ENCODE measurements at places on chromosomes 7 and 10.
A peak's percentile ranks its signal among the peaks of the same experiment; 100 is the strongest.

GRCh38 chr7:138483531-138483930, 23.5 kb downstream of the TRIM24 start:
- DNase-seq = no peak
- no peaks in the 10 kb centered on the region for H3K27me3 ChIP-seq
- H3K36me3 ChIP-seq = peaks cover 21% of the 10 kb centered on the region
- no peak overlapping the region for H3K27ac ChIP-seq
- no peaks in the 10 kb centered on the region for H3K4me1 ChIP-seq

- no peaks in the 10 kb centered on the region for H3K27me3 ChIP-seq
- H3K4me3 ChIP-seq = no peak overlapping the region
- H3K27ac ChIP-seq = no peak overlapping the region
- H3K36me3 ChIP-seq = no peaks in the 10 kb centered on the region
- no peak for DNase-seq
- H3K4me1 ChIP-seq = peaks cover 5% of the 10 kb centered on the region
These were observed 4.6 kb upstream of the ADCYAP1R1 start for GRCh38 chr7:31047313-31048146.

GRCh38 chr7:157549612-157550299, 213.0 kb downstream of the DNAJB6 start:
- no peaks in the 10 kb centered on the region for H3K27me3 ChIP-seq
- DNase-seq = no peak
- H3K36me3 ChIP-seq = no peaks in the 10 kb centered on the region
- H3K27ac ChIP-seq = no peak overlapping the region

- DNase-seq = no peak
- peaks cover 2% of the 10 kb centered on the region for H3K4me1 ChIP-seq
- no peak overlapping the region for H3K4me3 ChIP-seq
- no peaks in the 10 kb centered on the region for H3K36me3 ChIP-seq
- H3K27me3 ChIP-seq = no peaks in the 10 kb centered on the region
These were observed 327.4 kb downstream of the RPS24 start for GRCh38 chr10:78361031-78361430.

- H3K4me3 ChIP-seq = peak within 1 kb of the TSS; percentile 77
- peaks cover 11% of the 10 kb centered on the region for H3K4me1 ChIP-seq
- no peaks in the 10 kb centered on the region for H3K36me3 ChIP-seq
- peak; percentile 74 for DNase-seq
- no peaks in the 10 kb centered on the region for H3K27me3 ChIP-seq
These were observed at the start of gene GSTO1 for GRCh38 chr10:104254493-104255310. TSS of gene GSTO1 (plus strand) at chr10:104254892. CDS start at chr10:104254929, 37 bp downstream.

- no peak for DNase-seq
- no peaks in the 10 kb centered on the region for H3K4me1 ChIP-seq
- H3K27ac ChIP-seq = no peak overlapping the region
These were observed 965.7 kb downstream of the REEP3 start for GRCh38 chr10:64486901-64487300.

GRCh38 chr10:84177541-84178141, 4.0 kb downstream of the GPR15LG start:
- H3K36me3 ChIP-seq = no peaks in the 10 kb centered on the region
- no peak overlapping the region for H3K4me3 ChIP-seq
- DNase-seq = no peak
- H3K27ac ChIP-seq = no peak overlapping the region
- no peaks in the 10 kb centered on the region for H3K27me3 ChIP-seq

- H3K36me3 ChIP-seq = peaks cover 6% of the 10 kb centered on the region
- H3K4me1 ChIP-seq = no peaks in the 10 kb centered on the region
These were observed 65.6 kb downstream of the PTEN start for GRCh38 chr10:87928996-87929395.

- no peak for DNase-seq
- no peaks in the 10 kb centered on the region for H3K36me3 ChIP-seq
These were observed 221.2 kb downstream of the SLC25A13 start for GRCh38 chr7:96100737-96101136.

GRCh38 chr10:22752272-22752889, 38.0 kb upstream of the PIP4K2A start:
- H3K27ac ChIP-seq = no peak overlapping the region
- H3K27me3 ChIP-seq = no peaks in the 10 kb centered on the region
- no peaks in the 10 kb centered on the region for H3K36me3 ChIP-seq
- no peaks in the 10 kb centered on the region for H3K4me1 ChIP-seq
- DNase-seq = no peak

- no peak for DNase-seq
- peak overlapping the region; percentile 94 for H3K27ac ChIP-seq
- H3K4me1 ChIP-seq = no peaks in the 10 kb centered on the region
- peaks cover 49% of the 10 kb centered on the region for H3K36me3 ChIP-seq
These were observed 413 bp downstream of the BUD31 start for GRCh38 chr7:99409192-99409572.

DNA sequence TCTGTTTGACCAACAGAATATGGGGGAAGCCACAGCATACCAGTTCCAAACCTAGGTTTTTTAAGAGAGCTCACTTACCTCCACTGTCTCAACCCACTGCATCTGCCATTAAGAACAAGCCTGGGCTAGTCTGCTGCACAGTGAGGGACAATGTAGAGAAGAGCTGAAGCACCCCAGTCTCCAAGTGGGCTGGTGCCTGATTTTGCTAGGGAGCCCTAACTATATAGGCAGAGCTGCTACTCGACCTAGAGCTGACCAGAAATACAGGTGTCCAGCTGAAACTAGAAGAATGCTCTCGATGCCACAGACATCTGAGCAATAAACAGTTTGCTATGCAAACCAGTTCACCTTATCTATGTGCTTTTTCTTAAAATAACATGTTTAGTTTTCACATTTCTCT, 106.9 kb upstream of the BET1 start:
- no peak overlapping the region for H3K4me3 ChIP-seq
- DNase-seq = no peak
- H3K4me1 ChIP-seq = no peaks in the 10 kb centered on the region
- no peaks in the 10 kb centered on the region for H3K36me3 ChIP-seq

DNA sequence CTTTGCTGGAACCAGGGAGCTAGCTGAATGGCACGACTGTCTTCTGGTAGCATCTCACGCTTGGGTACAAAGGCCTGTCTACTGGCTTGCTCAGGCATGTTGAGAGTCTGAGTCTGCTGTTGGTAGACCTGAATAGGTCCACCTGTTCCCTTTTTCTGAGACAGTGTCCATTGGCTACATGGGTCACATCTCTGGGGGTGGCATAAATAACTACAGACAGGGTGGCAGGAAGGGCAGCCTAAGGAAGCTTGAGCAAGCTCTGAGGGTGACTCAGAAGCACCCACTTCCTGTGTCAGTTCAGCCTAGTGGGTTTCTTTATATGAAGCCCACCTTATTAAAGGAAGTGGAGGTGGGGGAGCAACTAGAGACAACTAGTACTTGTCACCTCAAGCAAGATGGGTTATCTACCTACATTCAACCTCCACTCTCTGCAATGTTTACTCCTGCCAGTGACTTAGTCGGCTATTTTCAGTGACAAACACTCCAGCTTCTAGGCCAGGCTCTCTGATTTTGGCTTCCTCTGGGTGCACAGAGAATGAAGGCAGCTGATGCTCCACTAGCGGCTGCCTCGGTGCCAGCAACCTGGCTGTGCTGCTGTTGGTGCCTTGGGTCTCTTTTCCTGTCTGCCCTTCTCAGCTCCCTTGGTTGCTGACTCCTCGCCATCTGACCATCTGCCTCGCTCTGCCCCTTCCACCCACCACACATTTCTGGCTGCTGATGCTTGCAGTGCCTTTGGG, 5.7 kb upstream of the ZYX start:
- H3K4me3 ChIP-seq = no peak overlapping the region
- 0 out of 2 replicates have a peak, but pooled peaks cover 2% of the 10 kb centered on the region for H3K27me3 ChIP-seq
- DNase-seq = no peak
- no peak overlapping the region for H3K27ac ChIP-seq
- peaks cover 3% of the 10 kb centered on the region for H3K4me1 ChIP-seq

GRCh38 chr10:88661018-88661417, 3.2 kb upstream of the LIPF start:
- no peaks in the 10 kb centered on the region for H3K27me3 ChIP-seq
- no peak overlapping the region for H3K27ac ChIP-seq
- no peak overlapping the region for H3K4me3 ChIP-seq
- H3K4me1 ChIP-seq = no peaks in the 10 kb centered on the region

DNA sequence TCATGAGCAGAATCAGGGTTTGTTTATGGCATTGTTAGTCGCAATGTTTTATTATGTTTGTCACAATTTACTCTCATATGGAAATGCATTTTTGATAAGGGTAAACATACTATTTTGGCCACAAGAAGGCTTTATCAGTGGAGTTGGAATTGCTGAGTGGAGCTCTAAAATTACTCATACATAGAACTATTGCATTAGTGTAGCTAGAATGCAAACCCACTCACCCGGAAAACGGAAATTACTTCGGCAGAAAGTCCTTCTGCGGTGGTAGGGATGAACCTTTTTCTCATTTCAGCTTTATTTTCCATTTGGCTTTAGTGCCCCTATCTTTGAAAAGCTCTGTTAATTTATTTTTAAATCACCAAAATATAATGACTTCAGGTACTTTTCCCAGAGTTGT, 42.8 kb upstream of the NPY start:
- H3K27ac ChIP-seq = no peak overlapping the region
- H3K27me3 ChIP-seq = no peaks in the 10 kb centered on the region
- DNase-seq = no peak
- H3K36me3 ChIP-seq = no peaks in the 10 kb centered on the region

- no peak overlapping the region for H3K4me3 ChIP-seq
- no peak overlapping the region for H3K27ac ChIP-seq
- no peaks in the 10 kb centered on the region for H3K36me3 ChIP-seq
- no peak for DNase-seq
- no peaks in the 10 kb centered on the region for H3K27me3 ChIP-seq
These were observed 175.6 kb downstream of the TCF7L2 start for GRCh38 chr10:113125612-113126011.
